ENCODE measurements at places on chromosomes 6 and 20.

DNA sequence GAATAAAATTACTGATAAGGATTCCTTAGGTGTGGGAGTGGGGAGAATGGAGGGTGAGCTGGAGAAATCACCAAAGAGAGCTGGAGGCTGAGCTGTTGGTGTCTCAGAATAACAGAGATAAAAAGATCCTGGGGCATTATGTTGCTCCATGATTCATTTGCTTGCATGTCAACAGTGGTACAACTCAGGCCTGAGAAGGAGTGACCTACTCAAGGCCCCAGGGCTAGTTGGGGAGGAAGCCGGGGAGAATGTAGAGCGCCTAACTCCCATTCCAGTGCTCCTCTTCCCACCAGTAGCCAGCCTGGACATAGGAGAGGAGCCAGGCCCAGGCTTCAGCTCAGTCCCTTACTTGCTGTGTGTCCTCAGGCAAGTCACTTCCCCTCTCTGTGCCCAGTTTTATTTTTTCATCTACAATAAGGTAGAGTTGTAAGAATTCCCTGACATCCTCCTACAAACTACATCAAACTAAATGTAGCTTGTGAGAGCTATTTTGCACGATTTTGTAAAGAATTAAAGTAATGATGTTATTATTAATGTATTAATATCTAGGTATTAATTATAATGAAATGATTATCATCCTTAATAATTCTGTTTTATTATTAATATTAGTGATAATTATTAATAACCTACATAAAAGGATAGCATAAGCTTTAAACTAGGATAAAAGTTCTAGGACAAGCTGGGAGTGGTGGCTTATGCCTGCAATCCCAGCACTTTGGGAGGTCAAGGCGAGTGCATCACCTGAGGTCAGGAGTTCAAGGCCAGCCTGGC lies 250.9 kb upstream of the SULF2 start:
- no peak for DNase-seq

- DNase-seq = no peak
Measured at GRCh38 chr20:58020656-58021454, 207.6 kb downstream of the ANKRD60 start.

- DNase-seq = no peak
Measured at GRCh38 chr20:16360668-16361067, 212.6 kb downstream of the KIF16B start.

- no peak for DNase-seq
Measured at GRCh38 chr6:108350528-108350927, 55.7 kb downstream of the AFG1L start.

- DNase-seq = no peak
Measured at GRCh38 chr6:140846503-140847261, 1286.0 kb upstream of the GJE1 start.

- DNase-seq = peak; percentile 67
Measured at GRCh38 chr20:2108987-2109386, 7.4 kb downstream of the STK35 start.

- no peak for DNase-seq
Measured at GRCh38 chr6:118775381-118775780, 118.6 kb upstream of the ASF1A start.

DNA sequence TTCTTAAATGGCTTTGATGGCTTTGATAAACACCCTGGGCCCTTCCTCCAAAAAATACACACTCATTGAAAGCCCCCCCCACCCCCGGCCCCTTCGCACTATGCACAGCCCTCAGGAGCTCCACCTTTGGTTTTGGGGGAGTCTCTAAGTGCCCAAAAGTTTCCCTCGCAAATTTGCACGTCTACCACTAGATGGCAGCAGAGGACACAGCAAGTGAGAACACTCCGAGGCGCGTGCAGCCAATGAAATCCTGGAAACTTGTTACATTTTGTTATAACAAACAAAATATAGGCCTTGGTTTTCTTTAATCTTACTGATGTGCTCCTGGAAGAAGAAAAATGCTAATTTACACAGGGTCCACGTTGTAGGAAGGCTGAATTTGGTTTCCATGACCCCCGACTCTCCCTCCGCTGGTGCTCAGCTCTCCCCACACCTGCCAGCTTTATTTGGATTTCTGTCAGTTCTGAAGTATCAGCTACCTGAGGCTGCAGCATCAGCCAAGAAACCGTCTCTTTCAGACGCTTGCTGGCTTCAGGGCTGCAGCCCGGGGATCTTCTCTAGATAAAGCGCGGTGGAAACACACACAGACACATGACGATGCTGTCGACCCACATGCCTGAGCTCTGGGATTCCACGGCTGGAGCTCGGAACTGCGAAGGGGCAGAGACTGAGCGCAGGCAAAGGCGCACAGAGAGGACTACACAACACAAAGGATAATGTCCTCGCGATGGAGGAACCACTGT lies 148.3 kb upstream of the RPS6KA2 start:
- peak; percentile 73 for DNase-seq

DNA sequence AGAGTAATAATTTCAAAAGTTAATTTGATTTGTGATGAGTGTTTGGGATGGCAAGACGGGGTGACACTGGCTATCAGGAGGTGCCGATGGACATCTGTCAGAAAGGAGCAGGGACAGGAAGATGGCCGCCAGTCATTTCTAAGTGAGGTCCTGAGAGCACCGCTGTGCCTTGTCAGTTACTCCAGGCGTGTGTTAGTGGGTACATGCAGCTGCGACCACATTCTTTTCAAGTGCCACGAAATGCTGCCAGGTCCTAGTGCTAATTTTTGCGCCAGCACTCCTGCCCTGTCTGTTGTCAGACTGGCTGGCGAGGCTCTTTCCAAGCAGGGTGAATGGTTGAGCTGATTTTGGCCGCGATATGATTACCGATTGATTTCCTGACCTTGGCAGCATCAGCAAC lies 64.6 kb upstream of the INSM1 start:
- no peak for DNase-seq
